ENCODE measurements at places on chromosomes 5 and 9.

GRCh38 chr9:63816751-63817621 is 1468.0 kb downstream of the FOXD4L5 start:
- H3K4me3 ChIP-seq: no peak overlapping the region
- peak; percentile 70 for DNase-seq
- H3K27me3 ChIP-seq: no peaks in the 10 kb centered on the region

DNA sequence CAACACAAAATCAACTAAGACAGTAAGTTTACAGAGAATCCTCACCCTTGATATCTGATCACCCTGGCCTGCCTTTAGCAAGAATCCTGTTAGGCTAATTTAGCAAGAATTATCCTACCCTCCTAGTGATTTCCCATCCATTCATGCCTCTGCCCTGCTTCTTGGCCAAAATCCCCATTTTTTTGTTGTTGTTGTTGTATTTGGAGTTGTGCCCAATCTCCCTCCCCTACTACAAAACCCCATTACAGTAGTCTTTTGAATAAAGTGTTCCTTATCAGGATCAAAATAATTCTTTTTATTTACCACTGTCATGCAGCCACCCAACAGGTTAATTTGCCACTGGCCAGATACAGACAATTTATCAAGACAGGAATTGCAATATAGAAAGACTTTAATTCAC is 58.5 kb upstream of the CLINT1 start:
- no peak overlapping the region for H3K27ac ChIP-seq
- H3K4me3 ChIP-seq: no peak overlapping the region
- DNase-seq: no peak

- no peaks in the 10 kb centered on the region for H3K4me1 ChIP-seq
- no peak for DNase-seq
Observed at GRCh38 chr9:29039258-29039657, 1466.0 kb upstream of the C9orf72 start.

DNA sequence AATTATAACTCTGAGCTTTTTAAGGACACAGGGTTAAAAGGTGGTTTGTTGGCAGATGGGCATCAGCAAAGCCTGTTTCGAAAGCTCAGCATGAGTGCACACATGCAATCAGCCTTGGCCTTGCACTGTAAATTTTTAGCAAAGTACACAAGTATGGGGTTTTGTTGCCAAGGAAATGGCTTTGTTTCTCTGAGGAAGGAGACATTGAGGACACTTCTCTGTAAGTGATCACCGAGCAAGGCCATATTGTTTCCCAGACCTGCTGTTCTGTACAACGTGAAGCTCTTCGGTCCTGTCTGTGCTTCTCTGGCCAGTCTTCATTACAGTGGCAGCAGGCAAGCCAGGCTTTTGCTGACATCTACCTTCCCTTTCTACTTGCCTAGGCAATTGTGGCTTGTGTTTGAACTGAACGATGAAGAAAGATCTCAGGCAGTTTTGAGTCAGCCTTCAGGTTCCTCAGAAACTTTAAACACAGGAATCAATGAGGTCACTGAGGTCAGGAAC is 27.9 kb upstream of the GLRX start:
- H3K27me3 ChIP-seq: no peaks in the 10 kb centered on the region
- H3K27ac ChIP-seq: peak overlapping the region; percentile 38
- peaks cover 23% of the 10 kb centered on the region for H3K4me1 ChIP-seq
- no peaks in the 10 kb centered on the region for H3K36me3 ChIP-seq
- H3K4me3 ChIP-seq: no peak overlapping the region

Data from HepG2 (cell line).